ENCODE measurements at places on chromosomes 11 and 22.

DNA sequence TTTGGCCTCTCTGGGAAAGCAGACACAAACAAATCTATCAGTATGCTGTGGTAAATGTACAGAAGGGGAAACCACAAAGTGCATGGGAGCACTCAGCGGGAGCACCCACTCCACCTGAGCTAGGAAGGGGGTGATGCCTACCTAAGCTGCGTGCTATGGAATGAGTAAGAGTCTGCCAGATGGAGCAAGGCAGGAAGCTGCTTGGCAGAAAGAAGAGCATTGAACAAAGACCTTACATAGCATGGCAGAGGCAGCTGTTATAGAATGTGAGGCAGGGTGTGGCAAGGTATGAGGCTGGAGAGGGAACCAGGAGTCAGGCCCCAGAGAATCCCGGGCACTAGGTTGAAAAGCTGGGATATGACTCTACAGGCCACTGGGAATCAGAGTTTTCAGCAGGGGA is 13.8 kb upstream of the MTFP1 start:
- DNase-seq, result no peak

DNA sequence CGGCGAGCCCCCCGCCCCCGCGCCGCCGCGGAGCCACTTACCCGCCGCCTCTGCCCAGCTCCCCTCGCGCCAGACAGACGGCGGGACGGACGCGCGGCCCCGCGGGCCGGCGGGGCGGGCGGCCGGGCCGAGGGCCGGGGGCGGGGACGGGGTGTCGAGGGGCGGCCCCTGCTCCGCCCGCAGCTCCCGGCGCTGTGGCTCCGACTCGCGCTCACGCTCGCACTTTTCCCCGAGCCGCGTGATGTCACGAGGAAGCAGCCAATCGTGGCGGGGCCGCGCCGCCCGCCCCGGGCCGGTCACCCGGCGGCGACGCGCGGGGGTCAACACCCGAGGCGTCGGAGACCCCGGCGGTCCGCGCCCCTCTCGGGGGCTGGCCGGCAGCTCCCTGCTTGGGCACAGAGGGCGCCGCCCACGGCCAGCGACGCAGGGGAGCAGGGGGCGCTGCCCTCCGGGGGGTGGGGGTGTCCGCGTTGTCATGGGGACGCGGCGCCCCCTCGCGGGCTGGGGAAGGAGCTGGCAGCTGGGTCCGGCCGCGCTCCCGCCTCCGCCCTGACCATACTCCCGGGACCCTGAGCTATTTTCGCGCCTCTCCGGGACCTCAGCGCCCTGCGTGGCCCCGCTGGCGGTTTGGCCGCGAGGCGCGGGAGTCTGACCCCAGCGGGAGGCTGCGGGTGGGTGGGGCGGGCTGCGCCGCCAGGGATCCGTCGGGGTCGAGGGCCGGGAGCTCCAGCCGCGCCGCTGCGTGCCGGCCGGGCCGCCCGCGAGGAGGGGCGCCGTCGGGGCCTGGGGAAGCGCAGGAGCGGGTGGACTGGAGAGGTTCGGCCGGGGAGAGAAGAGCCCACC is at the start of gene CHRM4:
TSS of gene CHRM4 (minus strand) at position 199 of the 843 bp plus-strand sequence. CDS start 5,219 bp downstream, outside the sequence.
- no peak for DNase-seq

- no peak for DNase-seq
Observed at GRCh38 chr11:116314006-116314405, 458.8 kb downstream of the BUD13 start.

GRCh38 chr11:119093942-119094815 is 7.5 kb downstream of the DPAGT1 start:
- DNase-seq, result peak; percentile 76

DNA sequence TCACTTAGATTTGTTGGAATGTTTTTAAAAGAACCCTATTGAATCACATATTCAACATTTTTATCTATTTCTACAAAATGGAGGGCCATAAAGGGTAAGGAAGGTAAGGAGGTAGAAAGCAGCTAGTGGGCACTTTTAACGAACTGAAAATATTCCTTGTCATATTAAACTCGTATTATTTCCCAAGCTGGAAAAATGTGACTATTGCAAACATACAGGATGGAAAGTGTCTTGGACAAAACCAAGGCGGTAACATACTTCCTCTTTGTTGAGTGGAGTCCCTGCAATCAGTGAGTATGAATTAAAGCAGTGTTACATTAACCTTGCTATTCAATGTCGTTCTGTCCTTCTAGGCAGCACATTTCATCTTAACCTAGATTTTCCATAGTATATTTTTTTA is 165.6 kb downstream of the RCN1 start:
- DNase-seq, result no peak

- DNase-seq, result no peak
Observed at GRCh38 chr11:62166371-62166770, 23.6 kb upstream of the SCGB1D1 start.

GRCh38 chr11:47154616-47155570 is 21.8 kb downstream of the ARFGAP2 start:
- no peak for DNase-seq

- DNase-seq, result no peak
Observed at GRCh38 chr22:44288913-44289312, 23.8 kb downstream of the SHISAL1 start.

DNA sequence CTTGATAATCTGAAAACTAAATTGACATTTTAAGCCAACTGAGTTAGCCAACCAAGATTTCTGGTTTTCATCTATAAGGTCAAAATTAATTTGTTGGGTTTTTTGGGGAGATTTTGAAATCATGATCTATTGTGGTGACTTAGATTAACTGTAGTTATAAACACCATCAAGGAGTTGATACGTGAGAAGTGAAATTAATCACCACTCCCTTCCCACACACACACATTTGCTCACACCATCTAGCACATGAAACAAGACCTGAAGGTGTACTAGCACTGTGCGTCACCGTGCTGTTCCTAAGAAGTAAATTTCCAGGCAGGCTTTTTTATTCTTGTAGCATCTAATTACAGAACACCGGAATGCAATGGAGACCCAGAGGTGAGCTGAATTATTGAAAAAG is 2.1 kb downstream of the OR5B21 start:
- DNase-seq, result no peak

DNA sequence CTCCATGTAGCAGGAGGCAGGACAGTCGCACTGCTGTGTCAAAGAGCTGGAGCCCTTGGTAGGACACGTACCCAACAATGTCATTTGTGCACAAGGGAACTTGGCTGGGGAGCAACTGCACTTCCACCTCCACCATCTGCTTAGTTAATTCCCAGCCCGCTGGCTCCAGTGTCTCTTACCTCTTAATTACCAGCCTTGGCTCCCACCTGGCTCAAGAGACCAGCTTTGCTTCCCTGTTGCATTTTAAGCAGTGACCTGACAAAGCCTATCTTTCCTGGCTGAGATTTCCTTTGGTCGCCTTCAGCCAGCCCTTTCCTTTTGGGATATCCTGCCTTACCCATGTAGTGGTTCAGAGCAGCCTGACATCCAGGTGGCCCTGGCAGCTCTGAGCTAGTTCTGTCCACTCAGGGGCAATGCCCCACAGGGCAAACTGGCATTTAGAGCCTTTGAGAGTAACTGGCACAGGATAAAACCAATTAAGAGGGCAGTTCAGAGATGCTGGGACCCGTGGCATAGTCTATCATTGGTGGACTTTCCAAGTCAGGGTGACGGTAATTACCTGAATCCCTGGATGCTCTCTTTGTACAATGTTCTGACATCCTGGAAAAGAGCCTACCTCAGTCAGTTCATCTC is 212.6 kb upstream of the SORL1-AS1 start:
- no peak for DNase-seq

GRCh38 chr11:125263268-125263790 is 98.8 kb downstream of the PKNOX2 start:
- DNase-seq, result no peak

DNA sequence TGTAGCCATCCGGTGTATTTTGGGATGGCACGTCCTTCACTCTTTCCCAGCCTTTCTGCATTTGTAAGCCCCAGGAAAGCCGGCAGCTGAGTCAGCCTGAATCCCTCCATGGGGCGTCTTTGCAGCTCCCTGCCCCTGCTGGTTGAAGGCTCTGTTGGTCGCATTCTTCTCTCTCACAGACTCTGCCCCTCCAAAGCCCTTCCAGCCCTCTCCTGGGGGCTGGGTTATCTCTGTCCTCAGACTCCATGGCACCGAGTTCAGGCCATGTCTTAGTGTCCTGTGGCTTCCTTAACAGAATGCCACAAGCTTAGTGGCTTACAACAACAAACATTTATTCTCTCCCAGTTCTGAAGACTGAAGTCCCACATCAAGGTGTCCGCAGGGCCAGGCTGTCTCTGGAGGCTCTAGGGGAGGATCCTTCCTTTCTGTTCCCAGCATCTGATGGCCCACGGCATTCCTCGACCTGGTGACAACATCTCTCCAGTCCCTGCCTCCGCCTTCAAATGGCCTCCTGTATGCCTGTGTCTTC is 62.2 kb downstream of the BCR start:
- DNase-seq, result no peak

DNA sequence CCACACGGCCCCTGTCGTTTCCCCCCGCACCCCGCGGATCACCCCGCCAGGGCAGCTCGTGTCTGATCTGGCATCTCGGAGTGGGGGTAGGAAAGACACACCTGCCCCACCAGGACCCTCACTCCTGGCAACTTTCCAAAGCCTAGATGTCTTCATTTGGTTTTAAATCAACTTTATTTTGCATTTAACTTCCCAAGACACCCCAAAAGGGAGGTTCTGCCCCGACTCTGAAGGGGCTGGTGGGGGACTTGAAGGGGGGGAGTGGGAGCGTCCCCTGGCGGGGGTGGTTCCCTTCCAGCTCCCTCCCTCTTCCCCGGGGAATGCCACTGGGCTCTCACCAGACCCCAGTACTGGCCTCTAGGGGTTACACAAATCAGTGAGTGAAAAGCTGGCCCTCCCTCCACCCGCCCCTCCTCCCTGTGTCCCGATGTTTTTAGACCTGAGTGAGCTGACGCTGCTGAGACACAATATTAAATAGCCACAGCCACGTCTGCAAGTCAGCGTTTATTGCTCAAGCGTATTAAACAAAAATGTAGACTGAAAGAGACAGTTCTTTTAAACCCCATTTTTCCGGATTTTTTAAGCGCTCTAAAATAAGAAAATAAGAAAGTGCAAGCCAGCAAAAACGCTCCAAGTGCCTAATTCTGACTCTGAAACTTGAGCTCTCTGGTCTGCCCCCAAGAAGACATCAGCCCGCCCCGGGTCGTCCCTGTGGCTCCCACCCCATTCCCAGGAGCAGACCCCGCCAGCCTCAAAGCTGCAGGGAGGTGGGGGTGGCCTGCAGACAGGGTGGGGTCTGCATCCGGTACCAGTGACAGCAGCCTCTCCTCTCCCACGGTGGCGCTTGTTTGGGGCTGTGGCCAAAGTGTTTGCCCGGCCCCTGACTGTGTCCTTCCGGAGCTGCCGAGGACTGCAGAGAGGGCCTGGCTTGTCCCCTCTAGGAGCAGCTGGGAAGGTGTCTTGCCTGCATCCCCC is 1.1 kb upstream of the TTLL8 start:
- DNase-seq, result no peak

- no peak for DNase-seq
Observed at GRCh38 chr11:129417458-129417857, 41.8 kb downstream of the BARX2 start.

- no peak for DNase-seq
Observed at GRCh38 chr22:24500277-24500820, 5.2 kb downstream of the UPB1 start.

- DNase-seq, result peak; percentile 13
Observed at GRCh38 chr11:37946155-37946766, 1348.2 kb upstream of the RAG2 start.

GRCh38 chr11:113419454-113420003 is 31.9 kb downstream of the ANKK1 start:
- no peak for DNase-seq

DNA sequence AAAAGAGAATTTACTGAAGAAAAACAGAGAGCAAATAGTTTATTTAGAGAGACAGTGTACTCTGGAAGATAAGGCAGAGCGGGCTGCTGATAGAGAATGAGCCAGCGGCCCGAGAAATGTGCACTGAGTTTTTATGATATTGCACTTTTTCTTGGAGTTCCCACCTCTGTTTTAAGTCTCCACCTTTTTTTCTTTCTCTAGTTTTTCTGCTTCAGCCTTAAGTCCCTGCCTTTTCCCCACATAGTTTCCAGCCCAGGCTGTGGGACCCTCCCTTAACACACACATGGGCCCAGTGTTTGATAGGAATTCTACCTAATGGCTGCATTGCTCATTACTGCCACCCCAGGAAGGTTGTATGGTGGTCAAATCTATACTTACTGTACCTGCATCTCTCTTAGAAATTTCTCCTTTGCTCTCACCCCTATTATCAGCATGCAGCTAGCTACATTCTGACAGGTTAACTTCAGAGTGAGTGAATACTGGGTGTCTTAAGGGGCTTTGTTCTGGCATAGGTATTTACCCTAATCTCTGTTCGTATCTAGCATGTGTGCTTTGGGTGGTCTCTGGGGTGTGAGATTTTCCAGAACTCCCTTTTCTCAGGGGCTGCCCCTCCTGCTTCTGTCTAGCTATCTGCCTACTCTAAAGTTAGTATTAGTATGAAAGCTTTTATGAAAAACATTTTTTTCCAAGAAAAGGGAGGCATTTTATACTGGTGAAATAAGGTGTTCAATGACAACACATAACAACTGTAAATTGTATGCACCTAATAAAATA is 127.3 kb upstream of the TOP3B start:
- no peak for DNase-seq
